ENCODE measurements at places on chromosomes 3 and 15. TPM values are rescaled to one million over a fixed set of nuclear protein-coding genes. Genes with fewer than 3 reads are reported as not detected.

Gene FSTL1
- 1,097 TPM for total RNA-seq

Gene KAT2B
- 2.2 TPM for total RNA-seq

Gene A4GNT
- not detected for total RNA-seq

Gene TAGLN3
- total RNA-seq: 3.2 TPM

Gene PEX11A
- 10.2 TPM for total RNA-seq

Gene SLC15A2
- 0.18 TPM for total RNA-seq

Gene EOGT
- 35.6 TPM for total RNA-seq

Gene MESP2
- total RNA-seq: 0.28 TPM

Gene ZBED2
- 0.72 TPM for total RNA-seq

Gene SECISBP2L
- total RNA-seq: 34.1 TPM

Gene ARGFX
- not detected for total RNA-seq

Gene ANKRD34C
- total RNA-seq: not detected

Gene CPB1
- total RNA-seq: not detected

Gene INSYN1
- 0.18 TPM for total RNA-seq

Gene CMTM8
- total RNA-seq: not detected

Gene MESP1
- under 0.01 TPM for total RNA-seq

Gene OTOL1
- total RNA-seq: not detected

Gene GASK1A
- 0.18 TPM for total RNA-seq

Gene C3orf85
- not detected for total RNA-seq

Gene NAALADL2
- 19.2 TPM for total RNA-seq

Gene DUOXA2
- total RNA-seq: not detected

Gene OR4F15
- total RNA-seq: 0.28 TPM

Gene MYRIP
- total RNA-seq: not detected

Gene RBPMS2
- not detected for total RNA-seq

Gene PSTPIP1
- total RNA-seq: 0.36 TPM

Gene BLM
- 6.5 TPM for total RNA-seq

Gene CIP2A
- total RNA-seq: 31.7 TPM
